ENCODE measurements at places on chromosomes 7 and 10.

DNA sequence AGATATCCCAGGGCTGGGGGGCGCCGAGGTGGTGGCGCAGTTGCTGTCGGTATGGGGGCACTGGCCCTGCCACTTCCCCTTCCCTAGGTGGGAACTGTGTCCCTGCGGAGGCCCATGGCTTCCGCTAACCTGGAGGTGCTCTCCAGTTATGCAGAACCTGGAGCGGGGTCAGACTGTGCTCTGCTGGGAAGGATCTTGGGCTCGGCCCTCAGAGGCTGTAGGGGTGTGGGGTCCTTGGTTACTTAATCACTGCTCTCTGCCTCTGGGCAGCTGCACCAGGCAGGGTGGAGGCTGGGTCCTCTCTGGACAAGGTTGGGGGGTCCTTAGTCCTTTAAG lies 2.4 kb downstream of the BRI3 start:
- no peak for DNase-seq

GRCh38 chr7:114889646-114890285 lies 32.1 kb upstream of the MDFIC start:
- peak; percentile 14 for DNase-seq

GRCh38 chr10:79088613-79089355 lies 20.0 kb downstream of the ZMIZ1 start:
- no peak for DNase-seq

DNA sequence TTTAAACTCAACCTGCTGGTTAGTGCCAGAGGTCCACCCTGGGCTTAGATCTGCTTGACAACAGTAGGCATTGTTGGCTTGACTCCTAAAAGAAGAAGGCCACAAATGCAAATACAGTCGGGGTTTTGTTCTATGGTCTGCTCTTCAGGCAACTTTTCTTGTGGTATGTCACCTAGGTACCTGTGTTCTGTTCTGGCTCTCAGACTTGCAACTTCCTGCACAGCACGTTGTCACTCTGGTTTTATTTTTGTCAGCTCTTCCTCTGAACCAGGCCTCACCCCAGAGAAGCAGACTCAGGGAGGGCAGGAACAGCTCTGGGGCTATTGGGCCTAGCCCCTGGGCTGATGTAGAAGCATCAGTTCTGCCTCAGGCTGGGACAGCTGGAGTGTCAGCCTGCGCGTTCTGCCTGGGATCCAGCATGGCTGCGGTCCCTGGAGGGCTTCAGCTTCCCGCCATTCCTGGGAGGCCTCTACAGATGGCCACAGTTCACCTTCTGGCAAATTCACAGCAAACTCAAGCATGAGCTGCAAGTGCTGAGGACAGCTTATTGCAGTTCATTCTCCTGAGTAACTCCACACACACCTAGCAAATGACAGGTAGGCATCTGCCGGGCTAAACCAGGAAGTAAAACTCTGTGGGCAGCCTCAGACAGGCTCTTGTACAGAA lies 11.0 kb upstream of the PDCD4 start:
- no peak for DNase-seq

GRCh38 chr7:26729150-26729775 lies 135.1 kb downstream of the SKAP2 start:
- DNase-seq: no peak

- peak; percentile 26 for DNase-seq
These were observed 83.2 kb downstream of the GATA3 start for GRCh38 chr10:8137726-8138125.

DNA sequence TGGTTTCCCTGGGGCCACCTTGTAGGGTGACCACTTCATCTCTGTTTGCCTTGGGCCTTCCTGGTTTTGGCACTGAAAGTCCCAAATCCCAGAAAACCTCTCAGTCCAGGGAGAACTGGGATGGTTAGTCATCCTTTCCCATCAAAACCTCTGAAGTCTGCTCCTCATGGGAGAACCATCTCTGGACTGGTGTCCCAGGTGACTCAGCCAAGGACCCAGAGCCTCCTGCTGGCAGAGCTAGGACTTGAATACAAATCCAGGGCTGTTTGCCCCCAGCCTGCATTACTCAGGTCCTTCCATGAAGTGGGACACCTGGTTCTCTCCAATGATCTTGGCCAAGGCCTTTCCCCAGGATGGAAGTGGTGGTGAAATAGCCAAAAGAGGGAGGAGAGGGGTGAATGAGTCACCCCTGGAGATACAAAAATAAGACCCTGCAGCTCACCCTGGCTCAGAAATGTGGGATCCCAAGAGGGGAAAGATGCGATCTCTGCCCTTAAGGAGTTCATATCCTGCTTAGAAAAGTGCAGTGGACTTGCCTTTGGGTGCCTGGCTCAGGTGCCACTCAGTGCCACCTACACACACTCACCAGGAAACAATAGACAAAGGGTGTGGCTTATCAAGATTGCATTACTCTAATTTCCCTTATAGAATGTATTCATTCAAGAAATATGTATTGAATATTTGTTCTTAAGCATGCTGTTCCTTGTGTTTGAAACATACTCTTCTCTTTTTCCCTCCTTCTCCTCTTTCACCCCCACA lies 22.0 kb downstream of the ADRA2A start:
- DNase-seq: no peak

GRCh38 chr7:6159097-6159483 lies 113.3 kb downstream of the CYTH3 start:
- no peak for DNase-seq

DNA sequence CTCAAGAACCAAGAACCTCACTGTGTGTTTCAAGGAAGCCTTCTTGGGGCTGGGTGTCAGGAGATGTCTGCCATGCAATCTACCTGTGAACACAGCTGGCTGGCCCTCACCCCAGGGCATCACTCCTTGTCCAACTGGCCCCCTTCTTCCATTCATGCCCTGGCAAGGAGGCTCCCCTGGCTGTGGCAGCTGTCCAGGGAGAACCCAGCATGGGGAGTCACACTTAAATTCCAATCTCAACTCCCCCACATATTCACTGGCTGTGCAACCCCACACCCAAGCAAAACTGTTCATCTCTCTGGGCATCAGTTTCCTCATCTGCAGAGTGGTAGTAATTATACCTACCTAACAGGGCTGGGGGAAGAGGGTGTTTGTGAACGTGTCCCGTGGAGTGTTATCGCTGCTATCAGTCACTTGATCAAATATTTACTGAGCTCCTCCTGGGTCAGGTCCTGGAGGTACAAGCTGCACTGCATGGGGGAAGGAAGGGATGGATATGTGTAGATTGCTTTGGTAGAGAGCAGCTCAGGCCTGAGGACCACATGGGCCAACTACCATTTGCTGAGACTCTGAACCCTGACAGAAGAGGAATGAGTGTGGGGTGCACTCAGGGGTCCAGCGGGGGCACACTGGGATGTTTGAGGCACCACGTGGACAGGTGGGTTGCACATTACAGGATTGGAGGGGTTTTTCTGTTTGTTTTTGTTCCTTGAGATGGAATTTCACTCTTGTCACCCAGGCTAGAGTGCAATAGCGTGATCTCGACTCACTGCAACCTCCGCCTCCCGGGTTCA lies 2.1 kb upstream of the GPRIN2 start:
- no peak for DNase-seq

DNA sequence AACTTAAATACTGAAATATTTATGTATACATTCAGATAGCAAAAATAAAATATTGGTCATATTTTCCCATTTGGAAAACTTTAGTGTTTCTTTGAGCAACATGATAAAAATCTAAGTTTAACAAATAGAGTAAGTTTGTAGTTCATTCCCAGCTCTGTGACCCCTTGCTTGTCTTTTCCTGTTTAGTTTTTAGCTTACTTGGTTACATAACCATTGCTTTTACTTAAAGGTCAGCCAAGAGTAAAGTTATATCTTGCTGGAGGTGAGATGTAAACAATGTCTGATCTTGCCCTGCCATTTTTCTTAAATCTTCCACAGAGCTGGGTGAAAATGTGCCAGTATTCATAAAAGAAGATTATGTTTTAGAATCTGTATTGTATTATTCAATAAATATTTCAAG lies 46.7 kb upstream of the MDFIC start:
- DNase-seq: no peak

DNA sequence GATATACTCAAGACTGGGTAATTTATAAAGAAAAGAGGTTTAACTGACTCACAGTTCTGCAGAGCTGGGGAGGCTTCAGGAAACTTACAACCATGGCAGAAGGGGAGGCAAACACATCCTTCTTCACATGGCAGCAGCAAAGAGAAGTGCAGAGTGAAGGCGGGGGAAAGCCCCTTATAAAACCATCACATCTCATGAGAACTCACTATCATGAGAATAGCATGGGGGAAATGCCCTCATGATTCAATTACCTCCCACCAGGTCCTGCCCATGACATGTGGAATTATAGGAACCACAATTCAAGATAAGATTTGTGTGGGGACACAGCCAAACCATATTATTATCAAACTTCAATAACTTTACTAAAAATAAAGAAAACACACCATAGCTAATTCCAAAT lies 30.4 kb upstream of the JAZF1 start:
- DNase-seq: peak; percentile 26

DNA sequence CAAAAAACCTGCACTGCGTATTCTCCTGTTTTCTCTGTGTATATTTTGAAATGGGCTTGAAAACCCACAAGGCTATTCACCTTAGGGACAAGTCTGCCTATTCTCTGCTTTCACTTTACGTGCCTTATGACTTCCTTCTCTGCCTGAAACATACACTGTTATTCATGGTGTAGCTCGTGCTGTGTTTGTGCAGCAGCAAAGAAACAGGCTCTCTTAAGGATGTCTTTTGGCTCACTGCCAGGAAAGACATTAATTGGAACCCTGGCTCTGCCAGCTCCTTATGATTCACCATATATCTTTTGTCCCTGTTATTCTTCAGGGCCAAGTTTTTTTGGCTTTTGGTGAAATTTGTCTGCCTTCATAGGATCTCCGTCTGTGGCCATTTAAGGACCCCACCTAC lies 92.4 kb downstream of the TMEM106B start:
- no peak for DNase-seq

DNA sequence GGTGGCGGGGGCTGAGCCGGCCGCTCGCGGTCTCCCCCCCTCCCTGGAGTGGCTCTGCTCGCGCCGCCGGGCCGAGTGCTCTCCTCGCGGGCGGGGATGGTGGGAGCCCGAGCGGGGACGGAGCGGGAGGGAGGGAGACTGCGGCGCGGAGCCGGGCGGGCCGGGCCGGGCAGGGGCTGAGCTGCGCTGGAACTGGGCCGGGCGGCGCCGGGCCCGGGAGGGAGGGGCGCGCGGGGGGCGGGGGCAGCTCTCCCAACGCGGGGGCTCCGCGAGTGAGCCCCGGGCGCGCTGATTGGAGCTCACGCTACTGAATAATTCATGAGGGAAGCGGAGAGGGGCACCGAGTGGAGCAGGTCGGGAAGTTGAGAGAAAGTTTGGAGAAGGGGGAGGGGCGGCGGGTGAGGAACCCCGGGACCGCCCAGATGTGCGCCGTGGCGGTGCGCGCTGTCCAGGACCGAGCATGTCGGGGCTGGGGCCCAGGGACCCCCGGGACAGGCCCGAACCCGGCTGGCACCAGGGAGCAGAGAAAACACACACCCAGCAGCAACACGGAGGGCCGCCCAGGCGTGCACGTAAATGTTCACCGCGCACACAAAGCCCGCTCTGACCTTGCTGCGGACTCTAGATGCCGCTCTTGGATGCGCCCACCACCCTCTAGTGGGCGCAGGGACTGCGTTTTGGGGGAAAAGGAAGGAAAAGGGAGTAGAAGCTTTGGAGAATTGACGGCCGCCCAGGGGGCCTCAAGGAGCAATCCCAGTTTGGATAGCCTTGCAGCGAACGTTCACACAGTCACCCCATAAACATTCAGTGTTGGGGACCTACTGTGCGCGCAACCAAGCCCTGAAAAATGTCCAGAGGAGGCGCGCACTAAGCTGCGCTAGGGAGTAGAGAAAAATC lies at the start of gene EPHB4:
EPHB4 (minus strand) TSS at position 194 of the 897 bp plus-strand sequence. CDS start 493 bp downstream, outside the sequence.
- DNase-seq: no peak

DNA sequence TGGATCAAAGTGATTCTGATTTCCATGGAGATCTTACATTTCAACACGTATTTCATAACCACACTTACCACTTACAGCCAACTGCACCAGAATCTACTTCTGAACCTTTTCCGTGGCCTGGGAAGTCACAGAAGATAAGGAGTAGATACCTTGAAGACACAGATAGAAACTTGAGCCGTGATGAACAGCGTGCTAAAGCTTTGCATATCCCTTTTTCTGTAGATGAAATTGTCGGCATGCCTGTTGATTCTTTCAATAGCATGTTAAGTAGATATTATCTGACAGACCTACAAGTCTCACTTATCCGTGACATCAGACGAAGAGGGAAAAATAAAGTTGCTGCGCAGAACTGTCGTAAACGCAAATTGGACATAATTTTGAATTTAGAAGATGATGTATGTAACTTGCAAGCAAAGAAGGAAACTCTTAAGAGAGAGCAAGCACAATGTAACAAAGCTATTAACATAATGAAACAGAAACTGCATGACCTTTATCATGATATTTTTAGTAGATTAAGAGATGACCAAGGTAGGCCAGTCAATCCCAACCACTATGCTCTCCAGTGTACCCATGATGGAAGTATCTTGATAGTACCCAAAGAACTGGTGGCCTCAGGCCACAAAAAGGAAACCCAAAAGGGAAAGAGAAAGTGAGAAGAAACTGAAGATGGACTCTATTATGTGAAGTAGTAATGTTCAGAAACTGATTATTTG lies 15.3 kb downstream of the HNRNPA2B1 start:
- no peak for DNase-seq

DNA sequence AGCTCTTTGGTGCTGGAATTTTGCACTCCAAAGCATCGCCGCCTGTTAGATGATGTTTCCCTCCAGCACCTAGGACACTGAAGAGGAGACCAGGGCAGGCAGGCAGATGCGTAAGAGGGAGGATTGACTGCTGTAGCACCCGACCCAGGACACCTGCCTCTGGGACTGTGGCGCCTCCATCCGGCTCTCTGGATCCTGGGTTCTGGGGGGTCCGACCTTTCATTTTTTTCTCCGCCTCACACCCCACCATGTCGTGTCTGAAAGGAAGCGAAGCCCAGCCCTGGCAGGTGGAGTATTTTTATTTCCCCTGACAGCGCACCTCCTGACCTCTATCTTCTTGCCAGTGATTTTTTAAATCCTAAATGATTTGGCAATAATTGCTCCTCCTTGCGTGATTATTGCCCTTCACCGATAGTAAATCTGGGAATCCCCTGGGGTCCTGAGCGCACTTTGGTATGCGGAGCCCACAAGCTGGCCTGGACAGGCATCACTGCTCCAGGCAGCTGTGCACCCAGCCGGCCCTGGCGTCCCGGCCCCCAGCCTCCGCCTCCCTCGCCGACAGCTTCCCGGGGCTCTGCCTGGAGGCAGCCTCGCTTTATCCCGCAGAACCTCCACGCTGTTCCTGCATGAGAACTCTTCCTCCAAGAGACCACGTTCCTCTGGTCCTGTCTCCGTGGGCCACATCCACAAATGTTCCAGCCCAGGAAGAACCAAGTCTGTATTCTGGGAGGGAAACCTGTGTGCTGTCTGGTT lies 48.4 kb downstream of the LHPP start:
- DNase-seq: no peak

GRCh38 chr7:155342313-155342712 lies 44.6 kb downstream of the INSIG1 start:
- no peak for DNase-seq

DNA sequence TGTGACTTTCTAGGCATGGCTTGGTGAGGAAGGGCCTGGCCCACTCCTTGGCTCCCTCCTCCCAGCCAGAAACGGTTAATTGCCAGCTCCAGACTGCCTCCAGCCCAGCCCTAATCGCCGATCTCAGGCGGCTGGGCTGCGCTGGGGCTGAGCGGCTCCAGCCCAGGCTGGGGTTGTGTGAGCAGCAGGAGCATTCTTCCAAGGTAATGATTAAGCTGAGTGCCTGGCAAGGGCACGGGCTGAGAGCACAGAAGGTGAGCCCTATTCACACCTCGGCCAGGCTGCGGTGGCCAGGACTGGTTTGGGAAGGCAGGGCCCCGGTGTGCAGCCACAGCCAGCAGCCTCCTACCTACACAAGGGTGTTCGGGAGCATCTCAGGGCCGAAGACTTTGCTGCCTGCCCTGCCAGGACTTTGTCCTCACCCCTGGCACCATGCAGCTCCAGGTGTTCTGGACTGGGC lies at the start of gene TMEM72:
TMEM72 (plus strand) TSS at position 257 of the 460 bp plus-strand sequence; CDS start at position 433, 176 bp downstream.
- no peak for DNase-seq
